ENCODE measurements at places on chromosomes 3 and 15.

- DNase-seq, result no peak
Measured at GRCh38 chr3:82587174-82587573, 825.7 kb upstream of the GBE1 start.

GRCh38 chr3:56799251-56799882 lies 2.4 kb downstream of the ARHGEF3 start:
- DNase-seq, result no peak

- DNase-seq, result no peak
Measured at GRCh38 chr3:39011191-39011736, 40.5 kb downstream of the SCN11A start.

GRCh38 chr15:70259028-70259424 lies 161.3 kb upstream of the TLE3 start:
- DNase-seq, result peak; percentile 27

GRCh38 chr3:186700267-186700666 lies 16.9 kb upstream of the KNG1 start:
- DNase-seq, result no peak

DNA sequence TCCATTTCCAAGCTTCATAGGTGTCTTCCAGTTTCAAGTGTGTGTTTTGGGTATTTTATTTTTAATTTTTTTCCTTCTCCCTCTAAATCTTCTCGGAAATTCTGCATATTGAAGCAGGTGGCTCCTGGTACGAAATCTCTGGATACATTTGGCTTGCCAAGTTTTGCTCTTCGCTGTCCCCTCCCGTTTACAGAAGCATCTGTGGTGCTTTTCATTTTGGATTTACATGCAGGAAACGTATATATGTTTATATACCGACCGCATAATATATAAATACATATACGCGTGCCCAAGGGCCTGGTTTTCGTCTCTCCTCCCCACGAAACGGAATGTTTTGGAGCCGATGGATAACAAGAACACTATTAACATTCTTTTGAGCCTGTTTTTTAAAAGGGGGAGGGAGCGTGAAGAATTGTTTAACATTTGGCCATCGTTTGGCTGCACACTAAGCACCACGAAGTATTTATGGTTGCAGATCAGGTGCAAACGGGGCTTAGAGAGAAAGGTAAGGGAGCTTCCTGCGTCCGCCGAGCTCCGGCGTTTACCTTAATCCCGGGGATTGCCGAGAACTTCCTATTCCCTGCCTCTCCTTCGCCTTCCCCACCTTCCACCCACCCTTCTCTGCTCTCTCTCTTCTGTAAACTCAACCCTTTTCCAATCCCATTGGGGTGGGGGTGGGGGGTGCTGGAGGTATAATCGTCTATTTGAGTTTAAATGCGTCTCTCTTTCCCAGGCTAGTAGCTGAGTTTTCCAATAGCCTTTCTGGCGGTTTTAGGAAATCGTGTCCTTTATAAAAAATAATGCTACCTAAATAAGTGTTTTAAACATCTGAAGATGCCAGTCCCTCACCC lies 1.1 kb upstream of the NLGN1 start:
- DNase-seq, result no peak

- no peak for DNase-seq
Measured at GRCh38 chr3:74839566-74839965, 225.1 kb upstream of the CNTN3 start.

DNA sequence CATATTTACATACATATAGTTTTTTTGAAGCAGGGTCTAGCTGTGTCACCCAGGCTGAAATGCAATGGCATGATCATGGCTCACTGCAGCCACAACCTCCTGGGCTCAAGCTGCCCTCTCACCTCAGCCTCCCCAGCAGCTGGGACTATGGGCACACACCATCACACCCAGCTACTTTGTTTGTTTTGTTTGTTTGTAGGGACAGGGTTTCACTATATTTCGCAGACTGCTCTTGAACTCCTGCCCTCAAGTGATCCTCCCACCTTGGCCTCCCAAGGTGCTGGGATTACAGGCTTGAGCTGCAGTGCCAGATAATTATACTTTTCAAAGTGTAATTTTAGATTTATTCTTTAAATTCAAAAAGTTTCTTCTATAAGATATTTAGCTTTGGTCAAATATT lies 10.2 kb downstream of the GTF2A2 start:
- DNase-seq, result no peak

DNA sequence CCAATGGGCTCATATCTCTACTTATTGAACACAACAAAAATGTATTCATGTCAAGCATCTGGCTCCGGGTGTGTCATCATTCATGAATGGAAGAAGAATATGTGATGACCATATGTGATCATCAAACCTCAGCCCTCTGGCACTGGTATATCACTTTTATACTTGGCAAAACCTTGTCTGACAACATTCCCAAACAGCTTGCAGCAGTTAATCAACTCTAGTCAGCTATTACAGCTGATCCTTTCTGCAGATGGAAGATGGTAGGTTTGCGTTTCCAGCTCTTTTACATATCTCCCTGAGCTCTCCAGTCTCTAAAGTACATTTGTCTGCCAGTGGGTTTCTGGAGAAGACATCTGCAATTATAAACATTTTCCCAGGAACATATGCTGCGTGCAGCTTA lies 6.6 kb downstream of the PLSCR5 start:
- no peak for DNase-seq

GRCh38 chr3:141646760-141647561 lies 91.1 kb upstream of the RNF7 start:
- no peak for DNase-seq

GRCh38 chr3:124605781-124606579 lies 124.3 kb upstream of the UMPS start:
- no peak for DNase-seq

DNA sequence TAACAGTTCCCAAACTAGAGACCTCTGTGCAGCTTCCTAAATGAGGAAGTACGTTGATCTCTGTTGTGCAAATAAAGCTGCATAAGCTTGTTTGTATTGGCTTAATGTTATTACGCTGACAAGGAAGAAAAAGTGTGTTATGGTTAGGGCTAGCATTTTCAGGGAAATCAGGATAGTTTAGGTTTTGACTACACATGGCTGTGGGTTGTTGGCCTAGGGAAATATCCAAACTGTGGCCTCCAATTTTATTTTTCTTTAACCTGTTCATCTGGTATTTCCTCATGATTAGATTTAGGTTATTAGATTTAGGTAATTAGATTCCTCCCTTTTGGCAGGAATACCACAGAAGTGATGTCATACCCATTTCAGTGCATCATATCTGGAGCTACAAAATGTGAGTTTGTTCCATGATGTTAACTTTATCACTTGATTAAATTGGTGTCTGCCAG lies 8.7 kb upstream of the MCCC1 start:
- DNase-seq, result no peak

- DNase-seq, result no peak
Measured at GRCh38 chr15:62834686-62835329, 207.7 kb upstream of the TPM1 start.

- no peak for DNase-seq
Measured at GRCh38 chr3:40969756-40970466, 229.4 kb upstream of the CTNNB1 start.

DNA sequence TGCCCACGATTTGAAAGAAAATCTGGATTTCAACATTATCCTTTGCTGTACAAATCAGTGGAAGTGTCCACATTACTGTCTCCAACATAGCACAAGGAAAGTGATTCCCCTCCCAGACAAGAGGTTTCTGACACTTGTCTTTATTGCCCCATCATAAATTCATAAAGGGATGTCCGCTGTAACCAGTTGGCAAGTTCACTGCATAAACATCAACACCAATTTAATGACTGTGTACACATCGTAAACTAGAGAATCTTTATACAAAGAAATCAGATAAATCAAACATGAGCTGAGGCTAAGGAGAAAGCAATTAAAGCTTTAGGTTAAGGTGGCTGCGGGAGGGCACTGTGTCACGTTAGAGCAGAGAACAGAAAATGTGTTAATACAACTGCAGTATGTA lies 129.8 kb downstream of the MEIS2 start:
- DNase-seq, result no peak

- DNase-seq, result no peak
Measured at GRCh38 chr3:30747771-30748281, 141.4 kb downstream of the TGFBR2 start.

GRCh38 chr3:29144807-29145206 lies 136.1 kb upstream of the RBMS3 start:
- DNase-seq, result no peak

DNA sequence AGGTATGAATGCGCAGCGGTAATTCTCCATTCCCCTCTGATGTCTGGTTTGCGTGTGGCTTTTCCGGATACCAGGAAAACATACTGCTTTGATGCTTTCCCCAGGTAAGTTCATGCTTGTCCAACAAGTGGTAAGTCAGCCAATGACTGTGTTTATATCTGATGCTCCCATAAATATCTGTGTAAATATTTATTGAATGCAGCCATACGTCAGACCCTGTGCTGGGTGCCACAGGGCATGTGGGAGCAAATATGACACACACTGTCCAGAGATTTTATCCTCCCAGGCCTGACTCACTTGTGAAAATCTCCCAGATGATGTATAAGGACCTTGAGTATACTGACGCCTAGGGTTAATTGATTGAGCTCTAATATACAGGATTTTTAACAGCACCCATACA lies 29.6 kb upstream of the CEMIP start:
- no peak for DNase-seq
